Activated CD4-positive, alpha-beta memory T cell treated with anti-CD3 and anti-CD28 coated beads for 36 hours (primary cell): ENCODE measurements at places on chromosomes 1 and 21. TPM values are rescaled to one million over a fixed set of nuclear protein-coding genes. Genes with fewer than 3 reads are reported as not detected.

DNA sequence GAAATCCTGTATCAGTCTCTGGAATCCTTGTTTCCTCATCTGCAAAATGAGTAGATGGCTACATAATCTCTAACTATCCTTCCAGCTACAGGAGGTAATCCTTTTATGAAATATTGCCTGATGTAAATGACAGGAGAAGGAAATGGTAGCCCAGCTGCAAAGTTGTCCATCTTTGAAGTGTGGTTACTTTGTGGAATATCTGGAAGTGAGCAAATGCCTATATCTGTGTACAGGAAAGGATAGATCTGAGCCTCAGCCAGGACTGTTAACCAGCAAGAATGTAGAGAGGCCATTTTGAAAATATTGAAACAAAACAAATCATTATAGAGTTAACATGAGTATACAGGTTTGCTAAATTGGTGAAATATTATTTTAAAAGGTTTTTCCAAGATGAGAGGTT lies 74.8 kb upstream of the BMP8A start:
- H3K27ac ChIP-seq, result no peak overlapping the region
- H3K4me1 ChIP-seq, result peaks cover 42% of the 10 kb centered on the region
- H3K27me3 ChIP-seq, result no peaks in the 10 kb centered on the region
- DNase-seq, result no peak

SIM2 gene
- total RNA-seq, result 2.2 TPM

CDCA8 gene
- 56.0 TPM for total RNA-seq

DNA sequence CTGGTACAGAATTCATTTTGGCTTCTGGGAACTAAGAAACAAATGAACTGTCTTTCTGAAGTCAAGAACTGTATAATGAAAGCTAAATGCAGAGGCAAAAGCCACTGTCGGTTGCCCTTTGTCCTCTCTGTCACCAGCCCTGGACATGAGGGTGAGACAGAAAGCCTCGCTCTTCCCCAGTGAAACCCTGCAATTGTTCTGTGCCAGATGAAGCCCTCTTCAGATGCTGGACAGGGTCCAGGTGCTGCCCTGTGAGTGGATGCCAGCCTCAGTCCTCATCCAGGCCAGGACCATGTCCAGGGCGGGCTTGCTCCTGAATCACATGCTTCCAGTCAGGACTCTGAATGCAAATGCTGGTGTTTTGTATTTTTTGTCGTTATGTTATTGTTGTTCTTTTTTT lies 138.7 kb downstream of the RUNX1 start:
- DNase-seq, result no peak
- no peak overlapping the region for H3K4me3 ChIP-seq
- no peaks in the 10 kb centered on the region for H3K36me3 ChIP-seq
- peaks cover 73% of the 10 kb centered on the region for H3K4me1 ChIP-seq

DNA sequence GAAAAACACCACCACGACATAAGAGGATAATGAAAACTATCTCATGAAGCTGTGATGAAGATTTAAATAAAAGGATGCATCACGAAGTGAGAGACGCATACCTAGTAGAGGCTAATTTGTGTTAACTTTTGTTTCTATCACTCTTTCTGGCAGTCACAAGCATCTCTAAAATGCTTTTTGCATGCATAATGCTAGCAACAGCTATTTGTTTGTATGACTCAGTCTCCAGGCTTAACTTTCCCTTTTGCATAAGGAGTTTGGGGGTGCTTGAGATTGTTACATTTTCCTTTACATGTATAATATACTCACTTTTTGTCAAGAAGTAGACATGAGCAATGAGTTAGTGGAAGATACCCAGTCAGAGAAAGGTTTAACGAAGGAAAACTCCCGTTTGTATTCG lies 385.4 kb downstream of the DISC1 start:
- H3K4me3 ChIP-seq, result no peak overlapping the region
- H3K27ac ChIP-seq, result no peak overlapping the region
- DNase-seq, result no peak
- H3K36me3 ChIP-seq, result no peaks in the 10 kb centered on the region

- peaks cover 2% of the 10 kb centered on the region for H3K27me3 ChIP-seq
- no peak overlapping the region for H3K27ac ChIP-seq
- no peaks in the 10 kb centered on the region for H3K36me3 ChIP-seq
- no peak for DNase-seq
- H3K4me3 ChIP-seq, result no peak overlapping the region
Observed at GRCh38 chr1:49527606-49528305, 496.0 kb downstream of the AGBL4 start.

PEAR1 gene
- not detected for total RNA-seq
